Frontal cortex (tissue), 4 donors: ENCODE measurements at places on chromosomes 6 and 20. TPM values are rescaled to one million over a fixed set of nuclear protein-coding genes. Genes with fewer than 3 reads are reported as not detected.

DNA sequence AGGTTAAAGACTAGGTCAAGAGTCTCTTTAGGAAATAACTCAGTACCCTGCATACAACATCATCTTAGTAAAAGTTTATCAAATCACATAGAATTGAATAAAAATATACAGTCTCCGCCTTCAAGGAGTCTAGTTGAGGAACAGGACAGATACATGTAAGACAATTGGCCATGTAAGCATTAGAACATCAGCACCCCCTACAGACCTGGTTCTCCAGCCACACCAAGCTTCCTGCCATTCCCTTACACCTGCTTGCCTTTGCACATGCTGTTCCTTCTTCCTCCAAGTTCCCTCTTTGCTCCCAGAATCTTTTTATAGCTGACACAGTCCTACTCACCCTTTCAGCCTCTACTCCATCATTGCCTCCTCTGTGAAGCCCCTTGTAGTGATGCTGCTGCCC, 187.8 kb upstream of the LRFN2 start:
- no peak for DNase-seq

SCGN gene
- 30.2 TPM for total RNA-seq

- DNase-seq = no peak
Measured at GRCh38 chr20:51059862-51060261, 37.0 kb upstream of the KCNG1 start.

BYSL gene
- total RNA-seq = 14.7 TPM

DNA sequence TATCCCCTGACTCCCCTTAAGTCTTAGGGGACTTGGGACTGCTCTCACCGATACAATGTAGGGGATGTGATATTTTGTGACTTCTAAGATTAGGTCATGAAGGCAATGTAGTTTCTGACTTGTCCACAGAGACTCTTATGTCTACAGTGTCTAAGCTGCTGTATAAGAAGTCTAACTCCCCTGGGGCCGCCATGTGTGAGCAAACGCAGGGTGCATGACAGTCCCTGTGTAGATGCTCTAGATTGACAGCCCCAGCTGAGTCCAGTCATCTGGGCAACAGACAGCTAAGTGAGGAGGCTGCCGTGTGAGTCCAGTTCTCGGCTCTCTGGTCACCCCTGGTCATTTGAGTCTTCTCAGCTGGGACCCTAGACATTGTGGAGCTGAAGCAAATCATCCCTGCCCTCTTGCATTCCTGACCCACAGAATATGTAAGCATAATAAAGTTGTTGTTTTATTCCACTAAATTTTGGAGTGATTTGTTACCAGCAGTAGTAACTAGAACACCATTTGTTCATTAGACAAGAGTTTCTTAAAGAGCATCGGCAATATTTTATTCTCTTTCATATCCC, 743.3 kb upstream of the CHD6 start:
- no peak for DNase-seq

TTI1 gene
- total RNA-seq = 25.7 TPM

ESR1 gene
- total RNA-seq = under 0.01 TPM
